WTC11 (cell line): ENCODE measurements at places on chromosomes 4 and X.

- DNase-seq = no peak
Observed at GRCh38 chrX:69096963-69097362, 68.3 kb downstream of the PJA1 start.

DNA sequence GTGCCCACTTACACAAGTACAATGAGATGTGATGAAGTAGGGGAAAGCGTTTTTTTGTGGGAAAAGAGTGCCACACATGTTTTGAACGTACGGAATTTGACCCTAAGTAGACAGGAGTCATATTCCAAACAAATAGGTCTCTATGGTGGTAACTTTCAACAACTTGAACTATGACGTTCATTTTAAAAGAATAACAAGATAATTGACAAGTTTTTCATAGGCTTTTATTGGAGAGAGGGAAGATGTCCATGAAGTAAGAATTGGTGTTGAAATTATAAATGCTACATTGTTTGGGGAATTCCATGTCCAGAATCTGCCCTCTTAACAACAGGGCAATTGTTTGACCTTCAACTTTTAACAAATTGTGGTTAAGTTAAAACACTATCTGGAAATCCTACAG, 126.5 kb downstream of the GASK1B start:
- no peak for DNase-seq

DNA sequence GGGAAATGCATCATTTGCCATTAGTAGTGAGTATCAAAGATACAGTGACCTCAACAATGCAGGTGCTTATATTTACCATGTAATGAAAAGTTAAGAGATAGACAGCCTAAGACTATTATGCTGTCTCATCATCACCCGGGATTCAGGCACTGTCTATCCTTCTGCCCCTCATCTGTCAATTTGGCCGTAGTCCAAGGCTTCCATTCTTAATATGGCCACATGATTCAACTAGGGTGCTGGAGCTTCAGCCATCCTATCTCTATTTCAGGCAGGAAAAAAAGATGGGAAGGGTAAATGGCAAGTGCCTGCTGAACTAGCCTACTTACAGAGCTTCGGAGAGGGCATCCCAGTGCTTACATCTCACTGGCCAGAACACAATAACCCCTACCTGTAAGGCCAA, 196.7 kb upstream of the LNX1 start:
- no peak for DNase-seq

DNA sequence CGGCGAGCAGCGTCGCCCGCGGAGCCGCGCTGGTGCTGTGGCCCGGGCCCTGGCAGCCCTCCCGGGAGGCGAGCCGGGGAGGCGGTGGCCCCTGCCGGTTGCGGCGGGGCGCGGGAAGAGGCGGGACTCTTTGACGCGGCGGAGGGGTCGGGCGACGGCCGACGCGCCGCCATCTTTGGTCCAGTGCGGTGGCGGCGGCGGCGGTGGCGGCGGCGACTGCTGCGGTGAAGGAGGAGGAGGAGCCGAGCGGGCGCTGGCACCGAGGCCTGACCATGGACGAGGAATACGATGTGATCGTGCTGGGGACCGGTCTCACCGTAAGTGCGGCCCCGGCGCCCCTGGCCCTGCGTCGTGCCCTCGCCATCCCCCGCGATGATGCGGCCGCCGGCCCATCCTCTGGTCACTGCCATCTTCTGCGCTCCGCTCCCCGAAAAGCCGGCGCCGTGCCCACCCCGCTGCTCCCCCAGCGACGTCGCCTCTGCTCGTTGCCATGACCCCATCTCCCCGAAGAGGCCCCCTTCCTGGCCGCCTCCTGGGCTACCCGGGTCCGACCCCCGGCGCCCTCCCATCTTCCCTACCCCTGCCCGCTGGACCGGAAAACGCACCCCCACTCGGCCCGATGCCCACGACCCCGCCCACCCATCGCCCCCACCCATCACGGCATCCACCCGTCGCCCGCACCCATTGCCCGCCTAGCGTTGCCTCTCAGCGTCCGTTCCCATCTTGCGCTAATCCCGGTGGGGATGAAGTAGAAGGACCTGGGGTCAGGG, at the start of gene GDI1:
TSS of gene GDI1 (plus strand) at position 172 of the 770 bp plus-strand sequence. CDS start at position 273, 101 bp downstream.
- DNase-seq = peak; percentile 38

DNA sequence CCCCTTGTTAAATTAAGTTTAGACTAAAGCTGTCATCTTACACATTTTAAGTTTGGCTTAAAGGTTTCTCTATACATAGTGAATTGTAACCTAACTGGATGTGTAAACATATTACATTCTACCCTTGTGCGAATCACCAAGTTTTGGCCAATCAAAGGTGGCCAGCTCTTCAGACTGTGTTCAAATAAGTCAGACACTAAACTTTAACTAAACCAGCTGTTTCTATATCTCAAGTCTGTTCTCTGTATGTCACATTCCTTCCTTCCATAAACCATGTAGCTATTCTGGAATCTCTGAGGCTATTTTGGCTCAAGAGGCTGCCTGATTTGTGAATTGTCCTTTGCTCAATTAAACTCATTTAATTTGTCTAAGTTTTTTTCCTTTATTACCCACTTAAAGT, 6.7 kb downstream of the SULT1B1 start:
- DNase-seq = no peak

DNA sequence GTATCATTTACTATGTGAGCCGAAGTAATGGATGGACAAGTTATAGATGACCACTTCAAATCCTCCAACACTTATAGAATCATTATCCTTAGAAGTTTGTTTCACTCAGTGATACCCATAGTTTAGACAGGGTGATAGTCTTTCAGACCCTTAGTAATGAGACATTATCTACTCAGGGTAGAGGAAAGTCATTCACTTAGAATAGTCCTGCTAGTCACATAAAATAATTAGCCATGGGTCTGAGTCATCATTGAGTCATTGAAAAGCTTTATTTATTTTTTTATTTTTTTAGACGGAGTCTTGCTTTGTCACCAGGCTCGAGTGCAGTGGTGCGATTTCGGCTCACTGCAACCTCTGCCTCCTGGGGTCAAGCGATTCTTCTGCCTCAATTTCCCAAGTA, 321.7 kb upstream of the FSTL5 start:
- no peak for DNase-seq

GRCh38 chr4:158811704-158812103, 42.9 kb downstream of the FNIP2 start:
- DNase-seq = no peak

DNA sequence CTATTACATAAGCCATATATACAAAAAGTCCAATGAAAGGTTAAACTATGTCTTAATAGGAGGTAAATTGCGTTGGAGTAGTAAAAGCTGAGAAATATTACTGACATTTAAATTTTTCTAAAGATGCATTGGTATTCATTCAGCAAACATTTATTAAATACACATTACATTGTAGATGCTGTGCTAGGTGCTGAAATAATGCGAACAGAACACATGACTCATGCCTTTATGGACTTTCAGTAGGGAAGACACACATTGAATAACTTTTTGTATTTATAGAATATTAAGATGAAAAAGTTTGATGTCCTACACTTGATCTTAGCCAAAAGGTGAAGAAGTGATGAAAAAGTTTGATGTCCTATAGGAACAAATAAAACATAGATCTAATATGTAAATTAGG, 871.1 kb upstream of the SLIT2 start:
- DNase-seq = no peak

GRCh38 chrX:120305531-120306141, 5.6 kb downstream of the TMEM255A start:
- no peak for DNase-seq

- DNase-seq = no peak
Observed at GRCh38 chr4:5420266-5420665, 288.1 kb downstream of the EVC2 start.

GRCh38 chrX:49039598-49040375, 3.4 kb downstream of the TFE3 start:
- peak; percentile 85 for DNase-seq

DNA sequence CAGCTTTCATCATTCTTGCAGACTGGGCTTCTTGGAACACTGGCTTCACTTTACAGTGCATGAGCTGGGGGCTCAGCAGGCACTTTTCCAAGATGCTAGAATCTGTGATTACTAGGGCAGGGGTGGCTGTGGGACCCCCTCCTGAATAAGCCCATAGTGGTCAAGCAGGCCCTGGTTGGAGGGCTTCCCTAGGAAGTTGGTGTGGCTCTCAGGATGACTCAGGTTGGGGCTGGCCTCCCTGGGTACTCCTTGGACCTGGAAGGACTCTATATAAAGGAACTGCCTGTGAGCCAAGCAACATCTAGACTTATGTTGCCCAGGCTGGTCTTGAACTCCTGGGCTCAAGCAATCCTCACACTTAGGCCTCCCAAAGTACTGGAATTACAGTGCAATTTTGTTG, 88.3 kb upstream of the HELT start:
- DNase-seq = no peak

GRCh38 chrX:39309721-39310152, 508.5 kb downstream of the MID1IP1 start:
- no peak for DNase-seq
